NCI-H1694 (cell line): ENCODE measurements at places on chromosomes 5 and 9.

- DNase-seq, result no peak
Observed at GRCh38 chr5:103114440-103114839, 5.5 kb downstream of the GIN1 start.

- no peak for DNase-seq
Observed at GRCh38 chr5:180718810-180719453, 20.9 kb downstream of the OR2Y1 start.

DNA sequence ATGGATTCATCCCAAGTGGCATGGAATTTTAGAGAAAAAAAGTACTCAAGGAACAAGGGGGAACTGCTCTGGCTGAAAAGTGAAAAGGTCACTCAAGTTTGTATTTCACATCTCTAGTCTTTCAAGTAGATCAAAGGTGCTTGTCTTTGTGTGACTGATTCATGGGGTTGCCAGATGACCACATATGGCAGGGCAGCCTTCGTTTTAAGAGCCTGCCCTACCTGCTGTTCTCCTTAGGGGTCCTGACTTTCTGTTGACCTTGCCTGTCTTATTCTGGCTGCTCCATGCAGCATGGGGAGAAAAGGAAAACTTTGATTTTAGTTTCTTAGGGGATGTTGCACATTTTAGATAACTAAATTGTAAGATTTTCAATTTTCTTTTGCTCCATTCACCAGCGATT is 877.7 kb downstream of the TLE1 start:
- no peak for DNase-seq

- no peak for DNase-seq
Observed at GRCh38 chr9:71213633-71214032, 92.2 kb upstream of the TRPM3 start.

- DNase-seq, result no peak
Observed at GRCh38 chr9:101582553-101582952, 12.2 kb downstream of the PPP3R2 start.

GRCh38 chr9:20314981-20315380 is 307.3 kb downstream of the MLLT3 start:
- DNase-seq, result no peak

GRCh38 chr5:150779397-150780186 is 1.0 kb downstream of the SMIM3 start:
- no peak for DNase-seq

GRCh38 chr9:76112151-76112550 is 221.7 kb downstream of the PCSK5 start:
- DNase-seq, result no peak

GRCh38 chr5:122187426-122187825 is 58.1 kb downstream of the ZNF474 start:
- no peak for DNase-seq

DNA sequence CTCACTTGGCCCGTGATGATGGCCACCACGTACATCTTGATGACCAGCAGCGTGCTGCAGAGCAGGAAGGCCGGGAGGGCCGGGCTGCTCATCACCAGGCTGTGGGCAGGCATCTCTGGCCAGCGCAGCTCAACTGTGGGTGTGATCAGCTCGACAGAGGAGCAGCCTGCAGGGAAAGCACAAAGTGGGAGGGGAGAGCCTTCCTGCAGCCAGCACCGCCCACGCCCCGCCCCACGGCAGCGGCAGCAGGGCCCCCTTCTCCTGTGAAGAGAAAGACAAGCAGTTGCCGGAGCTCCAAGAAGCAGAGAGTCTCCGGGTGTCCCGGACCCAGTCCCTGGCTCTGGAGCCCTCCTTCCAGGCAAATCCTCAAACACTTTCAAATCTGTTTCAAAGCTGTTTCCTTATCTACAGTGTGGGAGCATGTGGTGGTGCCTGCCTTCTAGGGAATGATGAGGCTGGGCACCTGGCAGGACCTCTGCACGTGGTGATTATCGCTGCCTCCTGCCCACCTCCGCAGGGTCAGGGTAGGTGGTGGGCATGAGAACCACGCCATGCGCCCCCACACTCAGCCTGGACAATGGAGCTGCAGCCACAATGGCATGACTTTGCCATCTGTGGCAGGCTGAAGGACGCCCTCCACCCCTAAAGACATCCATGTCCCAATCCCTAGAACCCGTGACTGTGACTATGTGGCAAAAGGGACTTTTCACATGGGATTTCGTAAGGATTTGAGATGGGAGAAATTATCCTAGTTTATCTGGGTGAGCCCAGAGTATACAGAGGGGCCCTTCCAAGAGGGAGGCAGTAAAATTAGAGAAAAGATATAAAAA is at the start of gene PTGES:
Gene PTGES (minus strand): TSS at position 143 of the 830 bp plus-strand sequence. CDS start 30 bp downstream, at position 113.
- no peak for DNase-seq

GRCh38 chr5:72599065-72599433 is 91.8 kb upstream of the ZNF366 start:
- no peak for DNase-seq

DNA sequence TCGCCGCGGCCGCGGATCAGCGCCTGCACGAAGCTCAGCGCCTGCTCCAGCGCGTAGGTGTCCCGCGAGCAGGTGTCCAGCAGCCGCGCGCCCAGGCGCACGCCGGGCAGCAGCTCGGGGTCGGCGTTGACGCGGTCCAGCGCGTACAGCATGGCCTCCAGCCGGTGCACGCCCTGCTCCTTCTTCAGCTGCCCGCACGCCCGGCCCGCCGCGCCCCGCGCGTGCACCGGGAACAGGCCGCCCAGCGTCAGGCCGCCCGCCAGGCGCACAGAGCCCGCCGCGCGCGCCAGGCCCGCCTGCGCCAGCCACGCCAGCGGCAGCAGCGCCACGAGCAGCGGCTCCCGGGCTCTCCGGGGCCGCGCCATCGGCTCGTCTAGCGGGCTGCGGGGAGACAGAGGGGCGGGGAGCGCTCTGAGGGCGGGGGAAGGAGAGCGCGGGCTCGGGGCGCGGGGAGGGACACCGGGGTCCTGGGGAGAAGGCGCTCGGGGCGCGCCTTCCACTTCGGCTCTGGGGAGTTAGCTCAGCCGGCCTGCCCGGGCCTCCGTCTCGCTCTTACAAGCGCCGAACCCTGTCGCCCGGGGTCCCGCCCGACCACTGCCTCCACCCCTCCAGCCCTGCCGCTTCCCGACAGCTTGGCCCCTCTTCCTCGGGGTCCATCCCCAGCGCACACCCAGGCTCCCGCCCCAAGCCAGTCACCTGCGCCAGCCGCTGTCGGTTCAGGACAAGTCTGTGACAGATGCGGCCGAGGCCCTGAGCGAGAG is at the start of gene GRM6:
Gene GRM6 (minus strand): TSS at position 741 of the 761 bp plus-strand sequence. CDS start 376 bp downstream, at position 365.
- DNase-seq, result no peak

GRCh38 chr9:72818385-72818784 is 134.5 kb downstream of the ALDH1A1 start:
- DNase-seq, result no peak

DNA sequence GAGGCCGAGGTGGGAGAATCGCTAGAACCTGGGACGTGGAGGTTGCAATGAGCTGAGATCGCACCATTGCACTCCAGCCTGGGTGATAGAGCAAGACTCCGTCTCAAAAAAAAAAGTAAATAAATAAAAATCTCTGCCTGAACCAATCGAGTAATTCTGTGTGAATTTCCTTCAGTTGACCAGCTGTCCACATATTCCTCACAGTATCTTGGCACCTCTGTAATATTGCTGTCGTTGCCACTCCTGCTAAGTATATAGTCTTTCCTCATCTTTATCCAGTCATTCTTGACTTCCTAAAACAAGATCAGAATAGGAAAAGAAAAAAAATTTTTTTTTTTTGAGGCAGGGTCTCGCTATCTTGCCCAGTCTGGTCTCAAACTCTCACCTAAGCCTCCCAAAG is 29.9 kb downstream of the KDM3B start:
- DNase-seq, result no peak
